ENCODE measurements at places on chromosomes 3 and 15.

- DNase-seq: no peak
These were observed 33.1 kb downstream of the RAB11A start for GRCh38 chr15:65902373-65902772.

DNA sequence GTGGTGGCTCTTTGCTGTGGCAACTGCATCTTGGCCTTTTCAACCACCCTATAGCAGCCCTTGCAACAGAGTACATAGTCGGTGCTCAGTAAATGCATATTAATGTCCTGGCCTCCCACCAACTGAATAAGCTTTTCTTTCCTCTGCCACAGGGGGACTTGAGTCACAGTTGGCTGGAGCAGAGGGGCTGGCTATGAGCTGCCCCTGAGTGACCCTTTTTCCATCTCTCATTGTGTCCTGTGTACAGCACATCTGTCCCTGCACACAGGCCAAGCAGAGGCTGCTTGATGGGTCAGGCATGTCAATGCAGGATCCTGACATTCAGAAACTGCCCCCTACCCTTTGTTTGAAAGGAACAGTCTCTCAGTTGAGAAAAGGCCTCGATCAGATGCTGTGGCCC lies 22.4 kb downstream of the SPSB4 start:
- DNase-seq: no peak

DNA sequence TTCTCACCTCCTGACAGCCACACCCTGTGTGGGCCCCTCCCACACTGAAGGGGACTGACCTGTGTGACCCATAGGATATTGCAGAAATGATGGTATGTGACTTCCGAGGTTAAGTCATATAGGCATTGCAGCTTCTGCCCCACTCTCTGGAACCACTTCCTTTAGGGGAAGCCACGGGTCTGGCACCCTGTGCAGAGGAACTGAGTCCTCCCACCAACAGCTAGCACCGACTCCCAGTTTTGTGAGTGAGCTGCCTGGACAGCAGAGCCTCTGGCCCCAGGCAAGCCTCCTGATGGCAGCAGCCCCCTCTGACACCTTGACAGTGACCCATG lies 24.6 kb upstream of the SLC6A6 start:
- no peak for DNase-seq

DNA sequence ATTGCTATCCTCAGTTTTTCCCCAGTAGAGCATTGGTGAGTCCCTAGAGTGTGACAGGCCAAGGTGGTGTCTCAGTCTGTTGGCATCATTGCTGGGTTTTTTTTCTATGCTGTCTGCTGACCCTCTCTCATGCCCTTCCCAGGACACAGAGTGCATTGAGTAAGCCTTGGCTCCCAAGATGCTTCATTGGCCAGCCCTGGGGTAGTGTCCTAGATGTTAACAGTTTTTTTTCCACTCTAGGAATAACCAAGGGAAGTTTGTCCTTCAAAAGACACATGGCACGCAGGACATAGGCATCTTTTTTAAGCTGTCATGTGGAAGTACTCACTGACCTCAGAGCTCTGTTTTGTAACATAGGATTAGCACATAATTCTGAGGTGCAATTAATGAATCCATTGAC lies 19.5 kb downstream of the ADAMTSL3 start:
- DNase-seq: no peak

GRCh38 chr15:64851503-64851840 lies 9.8 kb downstream of the PLEKHO2 start:
- DNase-seq: no peak

- no peak for DNase-seq
These were observed 69.0 kb upstream of the THBS1 start for GRCh38 chr15:39511916-39512260.

DNA sequence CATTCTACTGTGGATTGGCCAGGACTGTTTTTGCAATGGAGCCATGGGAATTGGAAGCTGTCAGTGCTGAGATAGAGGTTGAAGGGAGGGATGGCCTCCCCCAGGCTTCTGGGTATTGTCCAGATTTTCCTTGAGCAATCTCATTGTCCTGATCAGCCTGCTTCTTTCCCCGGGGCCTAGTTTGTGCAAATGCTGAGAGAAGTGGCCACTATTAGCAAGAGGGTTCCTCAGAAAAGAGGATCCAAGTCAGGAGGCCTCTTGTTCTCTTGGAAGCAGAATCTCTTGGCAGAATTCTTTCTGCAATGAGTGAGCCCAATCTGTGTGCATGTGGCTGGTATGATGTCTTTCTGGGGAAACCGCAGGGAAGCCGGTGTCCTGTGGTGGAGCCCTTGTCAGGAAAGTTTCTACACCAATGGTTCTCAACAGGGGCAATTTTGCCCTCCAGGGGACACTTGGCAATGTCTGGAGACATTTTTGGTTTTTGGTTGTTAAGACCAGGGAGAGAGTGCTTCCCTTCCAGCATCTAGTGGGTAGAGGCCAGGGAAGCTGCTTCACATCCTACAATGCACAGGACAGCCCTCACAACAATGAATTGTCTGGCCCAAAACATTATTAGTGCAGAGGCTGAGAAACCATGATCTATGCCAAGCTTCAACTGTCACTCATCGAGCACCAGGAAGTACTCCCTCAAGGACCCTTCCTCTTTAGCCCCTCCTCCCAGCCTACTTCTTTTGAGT lies 2.0 kb downstream of the LIPC start:
- DNase-seq: no peak

GRCh38 chr3:183536238-183536880 lies 19.1 kb downstream of the KLHL6 start:
- no peak for DNase-seq

- no peak for DNase-seq
These were observed 40.6 kb upstream of the CGNL1 start for GRCh38 chr15:57335719-57336118.

DNA sequence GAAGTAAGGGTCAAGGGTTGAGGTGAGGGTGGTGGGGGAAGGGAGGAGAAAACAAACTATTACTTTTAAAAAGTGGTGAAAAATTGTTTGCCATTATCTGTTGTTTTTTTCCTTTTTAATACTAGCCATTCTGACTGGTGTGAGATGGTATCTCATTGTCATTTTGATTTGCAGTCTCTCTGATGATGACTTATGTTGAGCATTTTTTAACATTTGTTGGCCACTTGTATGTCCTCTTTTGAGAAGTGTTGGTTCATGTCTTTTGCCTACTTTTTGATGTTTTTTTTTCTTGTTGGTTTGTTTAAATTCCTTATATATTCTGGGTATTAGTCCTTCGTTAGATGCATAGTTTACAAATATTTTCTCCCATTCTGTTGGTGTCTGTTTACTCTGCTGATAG lies 185.9 kb upstream of the ANKRD28 start:
- no peak for DNase-seq

GRCh38 chr15:68972201-68973065 lies 42.1 kb upstream of the NOX5 start:
- no peak for DNase-seq

DNA sequence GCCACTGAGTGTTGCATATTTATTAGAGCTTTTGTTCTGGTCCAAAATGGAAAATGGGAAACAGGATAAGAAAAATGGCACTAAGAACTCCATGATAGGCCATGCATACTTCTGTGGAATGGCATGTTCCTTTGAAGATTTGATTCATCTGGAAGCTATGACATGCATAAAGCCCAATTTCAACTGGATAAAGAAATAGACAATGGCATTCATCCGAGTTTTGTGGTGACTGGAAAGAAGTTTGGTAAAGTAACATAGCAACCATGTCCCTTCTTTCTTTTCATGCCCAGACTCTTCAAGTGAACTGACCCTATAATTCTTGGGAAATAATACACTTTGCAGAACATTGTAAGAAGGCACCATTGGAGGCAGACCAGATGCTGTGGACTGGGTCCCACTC lies 368.4 kb upstream of the IL12A start:
- no peak for DNase-seq

GRCh38 chr3:32278714-32279113 lies 40.2 kb downstream of the CMTM8 start:
- no peak for DNase-seq

DNA sequence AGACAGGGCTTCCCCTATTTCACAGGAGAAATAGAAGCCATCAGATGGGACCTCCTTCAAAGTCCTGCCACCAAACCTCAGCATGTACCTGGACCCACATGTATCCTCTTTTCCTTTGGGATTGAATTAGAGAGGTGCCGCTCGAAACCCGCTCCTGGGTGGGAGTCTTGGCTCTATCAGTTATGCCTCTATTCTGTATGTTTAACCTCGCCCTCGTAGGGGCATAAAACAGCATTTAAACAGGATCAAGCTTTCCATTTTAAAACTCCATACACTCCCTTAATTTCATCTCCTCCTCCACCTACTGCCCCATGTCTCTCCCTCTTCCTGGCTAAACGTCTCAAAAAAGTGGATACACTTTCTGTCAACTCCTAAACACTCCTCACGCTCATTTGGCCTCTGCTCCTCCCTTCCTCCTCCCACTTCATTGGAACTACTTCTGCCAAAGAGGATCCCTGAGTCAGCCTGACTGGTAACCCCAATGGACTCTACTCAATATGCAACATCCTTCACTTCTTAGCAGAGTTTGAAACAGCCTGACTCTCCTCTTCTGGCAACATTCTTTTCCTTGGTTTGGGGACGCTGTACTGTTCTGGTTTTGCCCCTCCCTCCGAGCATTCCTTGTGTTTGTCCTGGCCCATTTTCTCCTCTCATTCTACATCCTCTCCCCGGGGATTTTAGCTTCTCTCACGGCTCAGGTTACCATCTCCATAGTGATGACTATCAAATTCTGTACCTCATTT lies 23.0 kb upstream of the MUC20 start:
- no peak for DNase-seq

DNA sequence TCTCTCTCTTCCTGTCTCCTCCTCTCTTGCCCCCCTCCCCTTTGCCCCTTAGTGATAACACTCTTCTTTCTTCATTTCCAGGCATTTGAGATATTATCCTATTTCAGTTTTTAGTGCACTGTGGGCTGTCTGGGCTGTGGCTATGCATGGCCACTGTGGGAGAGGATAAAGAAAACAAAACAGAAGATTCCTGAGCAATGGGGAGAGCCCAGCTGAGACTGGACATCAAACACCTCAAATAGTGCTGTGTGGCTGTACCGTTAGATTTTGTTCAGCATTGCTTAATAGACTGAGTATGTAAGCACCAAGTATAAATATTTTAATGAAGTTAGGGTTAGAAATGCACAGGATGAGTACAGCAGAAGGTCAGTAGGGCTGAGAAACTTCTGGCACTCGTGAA lies 7.9 kb upstream of the GBE1 start:
- DNase-seq: no peak

- no peak for DNase-seq
These were observed 144.4 kb downstream of the DNAJB8 start for GRCh38 chr3:128322030-128323022.

DNA sequence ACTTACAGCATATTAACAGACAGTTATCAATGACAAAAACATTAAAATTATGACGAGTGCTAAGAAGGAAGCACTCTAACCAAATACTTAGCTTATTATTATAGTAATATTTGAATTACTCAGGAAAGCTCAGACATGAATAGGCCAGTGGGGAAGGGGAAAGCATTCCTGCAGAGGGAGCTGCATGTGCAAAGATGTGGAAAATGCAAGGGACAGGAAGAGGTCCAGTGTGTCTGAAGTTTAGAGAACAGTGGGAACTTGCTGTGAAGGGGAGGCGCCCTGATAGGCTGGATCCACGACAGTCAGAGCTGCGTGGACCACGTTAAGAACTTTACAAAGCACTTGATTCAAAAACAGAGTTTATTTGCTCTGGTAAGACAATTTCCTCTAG lies 1.2 kb upstream of the SPICE1 start:
- no peak for DNase-seq

DNA sequence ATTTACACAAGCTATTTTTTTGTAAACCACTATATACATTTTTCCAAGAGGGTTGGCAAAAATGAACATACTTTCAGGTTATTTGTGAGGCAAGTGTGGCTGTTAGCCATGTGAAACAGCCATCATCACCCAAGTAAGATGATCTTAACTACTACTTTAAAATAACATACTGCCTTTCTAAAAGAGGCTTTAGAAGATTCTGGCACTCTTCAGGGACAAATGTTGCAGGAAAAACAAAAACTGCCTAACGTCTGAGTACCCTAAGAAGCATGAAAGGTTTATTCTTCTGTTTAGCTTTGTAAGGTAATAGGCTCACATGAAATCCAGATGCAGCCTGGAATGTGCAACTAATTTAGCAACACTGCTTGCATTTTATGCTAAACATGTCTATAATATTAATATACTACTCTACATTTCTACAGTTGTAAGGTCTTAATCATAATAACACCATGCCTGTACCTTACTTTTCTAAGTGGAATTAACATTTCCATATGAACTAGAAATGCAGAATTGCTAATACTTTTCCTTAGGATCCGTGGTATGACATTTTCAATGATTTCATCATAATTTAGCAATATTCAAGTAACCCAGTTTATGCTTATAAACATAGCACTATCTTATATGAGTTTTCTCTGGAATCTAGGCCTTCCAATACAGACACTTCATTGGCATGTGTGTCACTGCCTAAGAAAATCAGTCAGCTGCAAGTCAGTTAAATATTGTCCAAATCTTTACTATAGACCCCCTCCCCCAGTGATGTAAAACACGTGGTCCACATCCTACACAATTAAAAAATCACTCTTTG lies 4.5 kb upstream of the LSAMP start:
- DNase-seq: no peak

DNA sequence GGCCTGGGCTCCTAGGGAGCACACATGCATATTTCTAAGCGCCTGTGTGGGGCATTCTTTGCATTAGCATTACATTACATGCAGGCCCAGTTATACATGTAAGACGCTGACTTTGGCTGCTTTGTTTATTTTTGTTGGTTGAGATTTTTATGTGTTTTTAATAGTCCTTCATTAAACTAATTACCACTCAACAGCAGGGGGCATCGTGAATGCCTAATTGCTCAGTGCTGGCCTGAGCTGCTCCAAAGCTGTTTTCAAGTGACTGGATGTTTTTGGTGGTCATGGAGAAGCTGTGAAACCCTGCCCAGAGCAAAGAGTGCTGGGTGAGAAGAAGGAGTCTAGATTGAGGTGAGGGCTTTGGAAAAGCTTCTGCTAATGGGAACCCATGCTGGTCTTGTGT lies 41.5 kb downstream of the GPD1L start:
- DNase-seq: no peak

- DNase-seq: no peak
These were observed 362.2 kb downstream of the RBMS3 start for GRCh38 chr3:29643034-29643425.

GRCh38 chr3:34973586-34973985 lies 665.7 kb upstream of the ARPP21 start:
- no peak for DNase-seq

GRCh38 chr3:121545574-121546455 lies at the start of gene POLQ:
POLQ (minus strand) TSS chr3:121545988; CDS start chr3:121545877, 111 bp downstream.
- peak; percentile 67 for DNase-seq

- DNase-seq: no peak
These were observed 45.8 kb upstream of the NTRK3 start for GRCh38 chr15:88302373-88302772.

GRCh38 chr3:185649414-185649813 lies 63.3 kb downstream of the SENP2 start:
- DNase-seq: no peak

GRCh38 chr3:159914426-159914825 lies 74.2 kb upstream of the IL12A start:
- no peak for DNase-seq

- DNase-seq: no peak
These were observed 241.0 kb upstream of the GBE1 start for GRCh38 chr3:82002491-82002890.

Data from NCI-H1417 treated with DMSO at 0.1 percent for 48 hours (cell line).